ENCODE measurements at places on chromosomes 16 and 17. TPM values are rescaled to one million over a fixed set of nuclear protein-coding genes. Genes with fewer than 3 reads are reported as not detected.
A peak's percentile ranks its signal among the peaks of the same experiment; 100 is the strongest.

DNA sequence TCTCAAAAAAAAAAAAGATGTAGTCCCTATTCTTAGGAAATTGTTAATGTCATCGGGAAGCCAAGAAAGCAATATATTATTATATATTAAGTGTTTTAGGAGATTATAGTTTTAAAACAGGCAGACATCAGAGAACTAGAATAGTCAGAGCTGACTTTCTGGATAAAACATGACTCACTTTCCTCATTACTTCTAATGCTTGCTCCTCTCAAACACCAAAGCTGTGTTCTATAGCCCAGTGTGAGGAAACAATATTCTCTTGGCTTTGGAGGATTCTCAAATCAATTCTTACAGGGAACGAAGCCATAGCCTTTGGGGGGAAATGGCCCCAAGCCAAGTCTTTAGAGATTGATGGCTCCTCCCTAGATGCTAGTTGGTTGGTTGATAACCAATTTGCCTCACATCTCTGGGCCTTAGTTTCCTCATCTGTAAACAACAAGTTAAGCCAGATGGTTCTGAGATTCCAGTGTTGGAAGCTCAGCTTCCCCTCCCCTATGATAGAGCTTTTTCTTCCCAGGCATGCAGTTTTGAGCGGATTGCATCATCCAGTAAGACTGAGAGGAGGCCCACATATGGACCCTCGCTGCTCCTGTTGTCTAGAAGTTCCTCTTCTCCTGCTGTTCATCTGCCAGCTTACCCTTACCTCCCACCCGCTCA lies 12.4 kb downstream of the NMT1 start:
- no peaks in the 10 kb centered on the region for H3K4me1 ChIP-seq
- H3K27me3 ChIP-seq = no peaks in the 10 kb centered on the region
- H3K4me3 ChIP-seq = no peak overlapping the region
- H3K36me3 ChIP-seq = peaks cover 42% of the 10 kb centered on the region

DNA sequence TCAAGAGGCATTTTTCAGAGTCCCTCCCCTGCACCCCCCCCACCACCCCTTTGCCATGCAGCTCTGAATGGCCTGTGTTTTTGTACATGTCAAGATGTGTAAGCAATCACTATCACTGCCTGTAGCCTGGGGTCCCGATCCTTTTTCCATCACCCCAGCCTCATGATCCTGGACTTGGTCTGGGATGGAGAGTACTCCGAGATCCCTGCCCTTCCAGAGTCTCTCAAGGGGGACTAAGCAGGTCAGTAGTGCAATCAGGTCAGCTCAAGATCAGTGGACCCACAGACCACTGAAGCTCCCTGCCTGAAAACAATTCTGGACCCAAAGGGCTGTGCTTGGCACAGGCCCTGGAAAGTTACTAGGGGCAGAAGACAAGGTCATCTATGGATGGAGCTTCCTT lies 7.5 kb upstream of the GJD3 start:
- H3K4me1 ChIP-seq = no peaks in the 10 kb centered on the region
- peaks cover 5% of the 10 kb centered on the region for H3K36me3 ChIP-seq
- no peaks in the 10 kb centered on the region for H3K27me3 ChIP-seq

DNA sequence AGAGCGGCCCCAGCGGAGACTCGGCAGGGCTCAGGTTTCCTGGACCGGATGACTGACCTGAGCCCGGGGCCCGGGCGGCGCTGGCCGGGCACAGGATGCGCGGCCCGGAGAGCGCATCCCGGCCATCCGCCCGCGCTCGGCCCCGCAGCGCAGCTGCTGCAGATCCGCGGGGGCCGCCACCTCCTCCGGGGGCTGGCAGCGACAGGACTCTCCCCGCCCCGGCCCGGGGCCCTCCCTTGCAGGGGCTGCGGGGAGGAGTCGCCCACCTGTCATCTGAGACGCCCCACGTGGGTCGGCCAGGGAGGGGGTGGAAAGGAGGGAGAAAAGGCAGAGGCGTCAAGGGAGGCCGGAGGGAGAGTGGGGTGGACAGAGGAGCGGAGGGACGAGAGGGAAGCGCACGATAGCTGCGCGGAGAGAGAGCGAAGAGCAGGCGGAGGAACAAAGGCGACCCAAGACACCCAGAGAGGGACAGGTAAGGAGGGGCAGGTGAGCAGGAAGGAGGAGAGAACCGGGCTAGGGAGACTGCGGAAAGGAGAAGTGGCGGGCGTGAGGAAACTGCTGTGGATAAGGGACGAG lies 471 bp upstream of the PRKAR1A start:
- peak overlapping the region; percentile 97 for H3K4me3 ChIP-seq
- no peaks in the 10 kb centered on the region for H3K4me1 ChIP-seq
- no peaks in the 10 kb centered on the region for H3K27me3 ChIP-seq
- peaks cover 22% of the 10 kb centered on the region for H3K36me3 ChIP-seq

GRCh38 chr17:80832888-80833583 lies 158.6 kb upstream of the CHMP6 start:
- no peak overlapping the region for H3K27ac ChIP-seq
- DNase-seq = peak; percentile 99
- peak overlapping the region; percentile 68 for H3K4me3 ChIP-seq
- H3K27me3 ChIP-seq = no peaks in the 10 kb centered on the region

The NPIPB6 gene
- total RNA-seq = 2.0 TPM

DNA sequence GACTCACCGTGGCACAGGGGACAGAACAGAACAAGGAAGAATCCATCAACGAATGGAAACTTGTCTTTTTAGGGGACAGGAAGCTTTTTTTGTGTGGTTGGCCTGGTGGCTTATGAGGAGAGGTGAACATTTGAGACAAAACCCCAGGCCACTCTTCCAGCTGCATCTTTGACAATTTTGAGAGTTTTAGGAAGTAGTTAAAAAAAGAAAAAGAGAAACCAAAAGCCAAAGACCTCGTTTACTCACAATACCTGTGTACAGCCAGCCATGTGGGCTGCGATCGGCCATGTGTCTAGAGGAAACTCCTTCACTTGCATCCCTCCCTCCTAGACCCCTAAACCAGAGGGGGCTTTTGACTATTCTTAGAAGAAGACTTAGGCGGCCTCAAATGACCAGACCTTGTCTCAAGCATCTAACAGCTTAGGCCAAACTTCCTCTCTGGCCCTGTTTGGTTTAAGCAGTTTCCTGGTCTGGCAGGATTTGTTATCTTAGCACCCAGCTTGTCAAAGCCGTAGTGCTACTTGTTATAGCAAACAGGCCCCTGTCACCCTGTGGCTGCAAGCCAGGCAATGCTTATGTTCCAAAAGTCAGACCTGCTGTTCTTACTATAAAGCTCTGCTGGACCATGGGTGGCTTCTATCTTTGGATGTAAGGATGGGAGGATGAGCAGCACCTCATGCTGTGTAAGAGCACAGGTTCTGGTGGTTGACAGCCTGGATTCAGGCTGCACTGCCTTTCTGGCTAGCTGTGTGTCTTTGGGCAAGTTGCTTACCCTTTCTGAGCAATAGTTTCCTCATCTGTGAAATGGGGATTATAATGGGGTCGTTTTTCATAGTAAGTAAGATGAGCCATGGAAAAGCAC lies 17.7 kb downstream of the KSR1 start:
- H3K4me1 ChIP-seq = peaks cover 24% of the 10 kb centered on the region
- no peak overlapping the region for H3K4me3 ChIP-seq
- H3K27ac ChIP-seq = no peak overlapping the region
- no peak for DNase-seq

DNA sequence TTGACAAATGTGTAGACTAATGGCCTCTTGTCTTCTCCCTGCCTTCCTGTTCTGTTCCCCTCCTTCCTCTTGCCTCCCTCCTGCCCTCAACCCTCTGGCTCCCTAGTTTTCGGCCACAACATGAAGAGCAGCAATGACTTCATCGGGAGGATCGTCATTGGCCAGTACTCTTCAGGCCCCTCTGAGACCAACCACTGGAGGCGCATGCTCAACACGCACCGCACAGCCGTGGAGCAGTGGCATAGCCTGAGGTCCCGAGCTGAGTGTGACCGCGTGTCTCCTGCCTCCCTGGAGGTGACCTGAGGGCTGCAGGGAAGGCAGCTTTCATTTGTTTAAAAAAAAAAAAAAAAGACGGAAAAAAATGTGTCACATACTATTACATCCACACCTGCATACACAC lies 18.8 kb upstream of the CLEC19A start:
- H3K27me3 ChIP-seq = no peaks in the 10 kb centered on the region
- H3K36me3 ChIP-seq = peaks cover 15% of the 10 kb centered on the region
- DNase-seq = no peak
- H3K4me1 ChIP-seq = no peaks in the 10 kb centered on the region

DNA sequence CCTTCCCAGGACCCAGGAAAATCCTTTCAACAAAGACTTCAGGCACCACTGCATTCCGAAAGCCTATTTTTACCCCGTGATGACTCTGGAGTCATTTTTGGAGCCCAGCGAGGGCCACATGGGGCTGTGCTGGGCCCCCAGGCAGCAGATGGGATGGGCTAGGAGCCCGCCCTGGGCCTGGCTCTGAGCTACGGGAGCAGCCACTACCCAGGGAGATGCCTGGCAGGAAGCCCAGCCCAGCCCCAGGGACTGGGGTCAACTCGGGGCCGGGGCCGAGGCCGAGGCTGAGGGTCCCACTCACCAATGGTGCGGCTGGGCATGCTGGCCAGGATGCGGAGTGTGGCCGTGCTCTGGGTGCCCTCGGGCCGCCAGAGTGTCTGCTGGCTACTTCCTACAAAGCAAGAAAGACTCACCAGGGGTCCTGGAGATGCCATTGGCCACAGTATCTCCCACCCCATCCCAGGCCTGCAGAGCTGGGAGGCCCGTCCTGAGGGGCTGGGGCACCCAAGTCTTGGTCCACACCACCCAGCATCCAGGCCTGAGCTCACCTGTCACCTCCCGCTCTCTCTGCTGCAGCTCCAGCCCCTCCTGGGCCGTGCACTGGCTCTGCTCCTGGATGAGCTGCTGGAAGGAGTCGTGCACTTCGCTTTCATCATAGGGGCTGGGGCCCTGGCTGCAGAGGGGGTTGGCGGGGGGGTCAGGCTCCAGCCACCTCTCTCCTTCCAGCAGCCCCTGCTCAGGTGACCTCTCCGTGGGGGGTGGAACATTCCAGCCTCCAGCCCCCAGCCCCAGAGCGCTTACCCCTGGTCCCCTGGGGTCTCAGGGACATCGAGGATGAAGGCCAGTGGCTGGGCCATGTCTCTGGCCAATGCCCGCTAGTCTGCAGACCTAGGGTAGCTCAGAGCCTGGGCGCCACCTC lies 2.3 kb downstream of the TMC6 start:
- H3K4me1 ChIP-seq = peaks cover 10% of the 10 kb centered on the region
- no peak overlapping the region for H3K4me3 ChIP-seq
- H3K27me3 ChIP-seq = no peaks in the 10 kb centered on the region
- H3K27ac ChIP-seq = no peak overlapping the region
- peaks cover 22% of the 10 kb centered on the region for H3K36me3 ChIP-seq
